ENCODE measurements at places on chromosomes 3 and 15.

GRCh38 chr3:123774474-123774873 lies 109.7 kb downstream of the MYLK start:
- no peak for DNase-seq

DNA sequence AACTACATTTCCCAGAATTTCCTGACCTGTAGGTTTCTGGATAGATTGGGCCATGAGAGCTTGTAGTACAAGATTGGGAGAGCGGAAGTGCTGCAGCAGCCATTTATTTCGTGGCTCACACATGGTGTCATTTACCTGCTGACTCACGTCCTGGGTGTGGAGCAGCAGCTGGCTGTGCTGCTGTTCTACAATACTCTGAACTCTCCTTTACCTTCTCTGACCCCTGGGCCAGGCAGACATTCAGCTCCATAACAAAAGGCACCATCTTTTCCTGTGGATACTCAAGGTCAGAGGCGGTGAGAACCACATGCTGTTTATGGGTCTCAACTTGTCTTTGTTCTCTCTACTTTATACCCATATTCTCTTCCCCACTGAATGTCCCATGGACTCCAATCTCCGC lies 490.2 kb downstream of the IGSF11 start:
- no peak for DNase-seq

DNA sequence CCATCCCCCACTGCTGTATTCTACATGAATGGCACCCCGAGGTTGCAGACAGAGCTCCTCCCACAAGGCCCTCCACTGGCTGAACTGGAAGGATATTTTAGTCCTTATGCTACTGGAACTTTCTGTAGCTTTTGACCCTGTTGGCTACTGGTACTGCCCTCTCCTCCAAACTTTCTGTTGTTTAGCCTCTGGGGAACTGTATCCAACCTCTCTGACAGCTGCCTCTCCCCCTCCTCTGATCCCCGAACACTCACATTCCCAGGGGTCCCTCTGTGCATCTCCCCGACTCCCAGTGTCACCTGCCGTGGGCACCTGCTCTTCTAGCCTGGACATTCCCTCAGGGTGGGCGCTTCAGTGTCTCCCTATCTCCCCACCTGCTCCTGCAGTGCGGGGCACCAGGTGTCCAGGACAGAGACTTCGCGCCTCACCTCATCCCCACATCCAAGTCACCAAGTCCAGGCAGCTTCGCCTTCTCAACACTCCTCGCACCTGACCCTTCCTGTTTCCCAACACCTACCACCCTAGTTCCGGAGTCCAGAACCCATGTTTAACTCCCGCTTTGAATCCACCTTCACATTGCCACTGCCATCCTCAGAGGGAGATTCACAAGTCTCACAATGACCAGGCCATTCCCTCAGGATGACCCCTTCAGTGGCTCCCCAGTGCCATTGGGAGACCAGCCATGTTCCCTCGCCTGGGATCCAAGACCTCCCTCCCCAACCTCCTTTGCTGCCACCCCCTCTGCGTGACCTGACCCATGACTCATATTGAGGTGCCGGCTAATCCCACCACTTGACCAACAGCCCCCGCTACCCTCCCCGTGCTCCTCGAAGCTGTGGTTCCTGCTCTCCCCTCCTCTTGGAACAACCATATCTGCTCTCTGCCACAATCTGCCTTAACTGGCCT lies 34.2 kb downstream of the BDH1 start:
- DNase-seq = no peak

DNA sequence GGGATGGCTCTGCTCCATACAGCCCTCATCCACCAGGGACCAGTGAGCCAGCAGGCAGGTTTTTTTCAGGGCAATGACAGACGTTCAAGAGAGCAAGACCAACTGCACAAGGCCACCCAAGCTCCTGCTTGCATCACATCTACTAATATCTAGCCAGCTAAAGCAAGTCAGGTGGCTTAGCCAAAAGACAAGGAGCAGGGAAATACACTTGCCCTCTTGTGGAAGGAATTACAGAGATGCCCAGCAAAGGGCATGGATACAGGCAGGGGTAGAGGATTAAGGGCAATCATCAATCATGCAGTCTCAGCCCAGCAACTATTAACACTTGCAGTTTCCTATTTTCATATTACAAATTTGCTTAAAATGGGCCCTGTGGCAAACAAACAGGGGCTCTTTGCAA lies 81.5 kb upstream of the NTRK3 start:
- no peak for DNase-seq

DNA sequence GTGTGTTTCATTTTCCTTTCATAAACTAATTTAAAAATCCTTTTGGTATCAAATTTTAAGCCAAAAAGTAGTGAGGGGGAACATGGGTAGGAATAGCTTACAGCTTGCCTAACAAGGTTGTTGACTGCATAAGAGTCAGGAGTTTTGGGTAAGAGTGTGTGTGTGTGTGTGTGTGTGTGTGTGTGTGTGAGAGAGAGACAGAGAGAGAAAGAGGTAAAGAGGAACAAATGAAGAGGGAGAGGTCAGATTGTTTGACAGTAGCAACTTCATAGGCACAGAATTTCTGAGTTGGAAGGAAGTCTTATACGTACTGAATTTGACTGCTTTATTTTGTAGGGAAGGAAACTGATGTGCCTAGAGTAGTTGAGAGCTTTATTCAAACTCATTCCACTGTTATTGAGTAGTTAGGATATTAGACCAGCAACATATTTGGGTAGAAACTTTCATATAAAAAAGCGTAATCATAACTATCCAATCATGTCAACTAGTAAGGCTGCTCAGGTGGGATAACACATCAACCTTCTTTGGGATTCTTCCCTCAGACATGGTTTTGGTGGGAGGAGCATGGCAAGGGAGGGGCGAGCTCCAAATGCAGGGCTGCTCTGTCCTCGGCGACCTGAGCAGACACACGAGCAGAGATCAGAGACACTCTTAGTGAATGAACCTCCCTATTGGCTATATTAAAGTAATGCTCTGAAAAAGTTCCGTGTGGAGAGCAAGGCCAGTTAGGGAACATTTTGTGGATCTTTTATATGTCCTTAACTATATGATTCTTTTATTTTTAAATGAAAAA lies 86.4 kb downstream of the LPP start:
- DNase-seq = no peak

GRCh38 chr3:127417709-127418559 lies 130.1 kb upstream of the PRR20G start:
- DNase-seq = no peak

DNA sequence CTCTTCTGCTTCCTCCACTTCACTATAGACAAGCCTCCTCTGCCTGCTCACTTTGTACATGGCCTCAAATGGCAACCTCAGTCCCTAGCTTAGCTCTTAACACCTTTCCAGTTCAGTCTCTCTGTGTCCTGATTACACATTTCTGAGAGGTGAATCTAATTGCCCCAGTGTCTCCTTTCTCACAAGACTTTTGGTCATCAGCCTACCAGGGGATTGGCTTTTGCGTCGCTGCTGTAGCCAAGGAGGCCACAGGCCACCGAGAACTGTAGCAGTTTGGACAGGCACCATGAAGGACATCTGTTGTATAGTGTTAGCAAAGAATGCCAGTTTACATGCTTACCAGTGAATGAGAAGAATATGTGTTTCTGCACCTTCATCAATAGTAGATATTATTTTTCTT lies 8.5 kb downstream of the IREB2 start:
- DNase-seq = no peak

DNA sequence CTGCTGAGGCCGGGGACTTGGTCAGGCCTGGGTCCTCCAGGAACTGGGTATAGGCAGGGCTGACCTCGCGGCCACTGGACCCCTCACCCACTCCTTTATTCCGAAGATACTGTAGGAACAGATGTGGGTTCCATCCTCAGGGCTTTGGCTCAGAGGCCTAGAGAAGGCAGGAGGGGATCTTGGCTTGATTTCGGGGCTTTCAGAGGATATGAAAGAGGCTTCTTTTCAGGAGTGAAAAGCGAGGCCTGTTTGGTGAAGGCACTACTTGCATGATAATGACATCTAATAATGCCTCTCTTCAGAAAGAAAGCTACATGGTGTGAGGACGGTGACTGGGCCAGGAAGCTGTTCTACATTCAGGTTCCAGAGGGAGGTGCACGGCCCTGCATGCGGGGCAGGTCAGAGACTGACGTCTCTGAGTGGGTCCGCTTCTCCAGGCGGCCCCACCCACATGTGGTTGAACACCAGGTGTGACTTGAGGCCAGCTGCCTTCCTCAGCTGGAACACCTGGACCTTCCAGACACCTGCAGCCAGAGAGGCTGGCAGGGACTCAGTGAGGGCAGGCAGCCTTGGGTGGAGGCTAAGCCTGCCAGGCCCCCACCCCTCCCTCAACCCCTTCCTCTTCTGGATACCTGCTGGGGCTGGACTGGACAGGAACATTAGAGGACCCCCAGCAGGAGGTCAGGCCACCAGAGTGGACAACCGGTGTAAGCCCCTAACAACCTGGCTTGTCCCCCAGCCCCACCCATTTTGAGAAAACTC lies 31.1 kb upstream of the HHATL start:
- DNase-seq = no peak

DNA sequence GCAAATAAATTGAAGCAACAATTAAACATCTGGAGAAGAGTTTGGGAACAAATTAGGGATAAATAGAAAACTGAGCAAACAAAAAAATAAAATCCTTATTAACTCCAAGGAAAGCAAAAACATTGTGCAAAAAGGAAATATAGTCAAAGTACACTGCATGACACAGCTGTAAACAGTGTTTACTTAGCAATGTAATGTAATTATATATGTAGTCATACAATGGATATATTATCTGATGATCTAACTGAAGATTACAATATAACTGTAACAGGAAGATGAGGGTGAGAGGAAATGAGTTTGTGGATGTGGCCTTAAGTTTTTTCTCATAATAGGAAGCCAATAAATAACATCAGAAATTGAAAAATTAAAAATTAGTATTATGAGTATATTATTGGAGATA lies 42.5 kb downstream of the SCN10A start:
- no peak for DNase-seq

GRCh38 chr15:77857419-77857818 lies 220.1 kb downstream of the TBC1D2B start:
- DNase-seq = no peak

- DNase-seq = no peak
These were observed 29.0 kb downstream of the NDUFB4 start for GRCh38 chr3:120625159-120625586.

- DNase-seq = no peak
These were observed 17.1 kb upstream of the LZTFL1 start for GRCh38 chr3:45858809-45859543.

DNA sequence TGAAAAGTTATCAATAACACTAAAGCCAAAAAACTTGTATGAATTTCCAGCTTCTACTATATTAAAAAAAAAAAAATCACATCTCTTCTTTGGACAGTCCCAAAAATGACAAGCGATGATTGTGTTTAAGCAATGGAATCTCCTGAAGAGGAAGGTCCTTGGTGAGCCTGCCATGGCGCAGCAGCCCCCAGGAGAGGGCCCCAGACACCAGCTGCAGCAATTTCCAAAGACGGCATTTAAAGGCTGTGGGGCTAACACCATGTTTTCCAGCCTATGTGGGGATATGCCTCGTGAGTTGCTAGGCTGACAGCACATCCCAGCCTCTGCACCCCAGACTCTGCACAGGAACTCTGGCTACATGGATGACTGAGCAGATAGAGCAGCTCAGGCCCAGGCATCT lies 14.7 kb downstream of the SKIC8 start:
- no peak for DNase-seq

DNA sequence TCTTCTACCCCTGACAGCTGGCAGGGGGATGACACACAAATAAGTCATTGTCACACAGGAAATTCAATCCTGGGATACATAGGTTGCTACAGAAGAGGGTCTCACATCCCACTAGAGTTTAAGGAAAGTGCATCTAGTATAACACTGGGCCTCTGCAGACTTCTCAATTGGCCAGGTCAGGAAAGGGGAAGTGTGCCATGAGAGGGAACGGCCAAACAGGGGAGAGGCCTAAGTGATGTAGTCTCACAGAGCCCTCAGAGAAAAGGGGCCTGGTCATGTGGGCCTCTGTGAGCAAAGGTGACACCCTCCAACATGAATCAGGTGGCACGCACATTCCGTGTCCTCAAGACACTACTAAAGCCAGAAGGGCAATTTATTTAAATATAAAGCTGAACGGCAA lies 11.2 kb downstream of the ZXDC start:
- DNase-seq = no peak

GRCh38 chr3:2896308-2896939 lies 213.8 kb downstream of the IL5RA start:
- DNase-seq = no peak

GRCh38 chr3:121626495-121626894 lies 33.3 kb downstream of the FBXO40 start:
- DNase-seq = no peak

DNA sequence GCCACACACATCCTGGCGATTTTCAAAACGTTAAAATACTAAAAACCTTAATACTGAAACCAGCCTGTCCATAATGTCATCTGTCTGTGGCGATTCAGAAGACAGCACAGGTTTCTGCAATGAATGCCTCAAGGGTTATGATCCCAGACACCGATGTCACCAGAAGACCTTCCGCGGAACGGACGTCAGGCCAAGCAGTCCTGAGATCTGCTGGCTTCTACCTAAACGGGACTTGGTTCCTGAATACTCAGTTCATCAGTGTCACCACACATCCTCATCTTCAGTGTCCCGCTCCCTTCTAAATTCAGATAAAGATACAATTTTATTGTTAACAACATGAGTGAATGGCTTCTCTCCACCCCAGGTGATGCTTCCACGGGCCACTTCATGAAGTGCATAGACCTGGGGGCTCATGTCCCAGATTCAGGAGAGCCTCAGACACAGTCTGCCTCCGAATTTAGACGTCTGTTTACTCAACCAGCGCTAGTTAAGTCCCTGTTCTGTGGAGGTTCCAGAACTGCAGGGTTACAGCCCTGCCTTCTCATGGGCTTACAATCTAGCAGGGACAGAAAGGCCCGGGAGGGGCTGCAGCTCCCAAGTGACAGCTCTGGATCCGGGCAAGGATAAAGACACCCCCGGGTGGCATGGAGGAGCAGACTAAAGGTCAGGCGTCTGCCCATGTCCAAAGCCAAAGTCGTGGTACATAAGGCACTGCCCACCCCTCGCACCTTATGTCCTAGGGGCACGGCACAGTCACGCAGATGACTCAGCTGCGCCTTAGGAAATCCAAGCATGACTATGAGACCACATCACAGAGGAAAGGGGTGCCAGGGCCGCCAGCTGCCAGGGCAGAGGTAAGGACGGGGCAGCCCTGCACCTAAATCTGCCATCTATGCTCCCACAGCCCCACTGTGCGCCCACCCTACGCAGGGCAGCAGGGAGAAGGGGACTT lies 75.9 kb downstream of the VGLL4 start:
- DNase-seq = peak; percentile 56

DNA sequence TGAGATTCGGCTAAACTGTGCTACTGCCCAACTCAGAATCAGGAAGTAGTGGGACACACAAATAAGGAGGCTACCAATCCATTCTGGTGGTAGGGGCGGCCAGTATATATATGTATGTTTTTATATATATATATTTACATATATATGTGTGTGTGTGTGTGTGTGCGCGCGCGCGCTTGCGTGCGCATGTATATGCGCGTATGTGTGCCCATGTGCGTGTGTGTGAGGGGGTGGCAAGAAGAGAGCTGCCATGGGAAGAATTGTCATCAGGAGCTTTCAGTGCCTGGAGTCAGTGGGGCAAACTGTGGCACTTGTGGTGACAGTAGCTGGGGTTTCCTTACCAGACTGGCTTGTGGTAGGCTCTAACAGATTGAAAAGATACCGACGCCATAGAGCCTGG lies 26.5 kb downstream of the GXYLT2 start:
- no peak for DNase-seq

GRCh38 chr3:58261954-58262666 lies 24.5 kb downstream of the ABHD6 start:
- DNase-seq = no peak

- DNase-seq = no peak
These were observed 217.4 kb upstream of the CD96 start for GRCh38 chr3:111324645-111325044.
